ENCODE measurements at places on chromosomes 1 and 21. TPM values are rescaled to one million over a fixed set of nuclear protein-coding genes. Genes with fewer than 3 reads are reported as not detected.

GRCh38 chr1:60867782-60868181, 214.6 kb upstream of the NFIA start:
- H3K4me3 ChIP-seq, result no peak overlapping the region
- no peaks in the 10 kb centered on the region for H3K36me3 ChIP-seq
- no peak for DNase-seq
- peaks cover 1% of the 10 kb centered on the region for H3K27me3 ChIP-seq
- H3K27ac ChIP-seq, result no peak overlapping the region

GRCh38 chr21:28719723-28720122, 273.0 kb downstream of the LTN1 start:
- no peak overlapping the region for H3K27ac ChIP-seq
- H3K4me1 ChIP-seq, result no peaks in the 10 kb centered on the region
- H3K36me3 ChIP-seq, result no peaks in the 10 kb centered on the region
- DNase-seq, result no peak

DNA sequence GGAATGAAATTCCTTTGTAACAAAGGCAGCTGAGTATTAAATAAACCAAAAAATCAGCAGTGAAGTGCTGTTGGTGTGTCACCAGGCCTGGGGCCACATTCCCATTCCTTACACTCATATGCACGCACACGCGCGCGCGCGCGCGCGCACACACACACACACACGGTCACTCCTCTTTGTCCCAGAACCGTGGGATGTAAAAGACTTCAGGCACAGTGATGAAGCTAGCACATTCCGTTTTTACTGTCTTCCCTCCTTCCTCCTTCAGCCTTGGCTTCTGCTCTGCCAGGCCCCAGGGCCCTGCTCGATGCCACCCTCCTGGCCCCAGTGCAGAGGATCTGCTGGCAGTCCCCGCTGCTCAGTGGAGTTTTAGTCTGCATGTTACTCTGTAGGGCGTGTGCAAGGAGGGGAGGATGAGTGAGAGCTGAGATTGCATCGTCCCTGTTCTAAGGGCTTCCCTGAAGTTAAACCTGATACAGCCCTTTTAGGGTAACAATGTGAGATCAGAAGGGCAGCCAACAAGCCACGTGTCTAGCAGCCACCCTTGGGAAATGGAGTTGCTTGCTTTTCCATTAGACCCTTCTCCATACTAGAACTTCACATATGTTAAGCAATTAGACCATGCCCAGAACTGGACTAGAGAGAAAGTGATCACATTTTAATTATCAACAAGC, 71.7 kb upstream of the WDR26 start:
- no peak overlapping the region for H3K4me3 ChIP-seq
- H3K27me3 ChIP-seq, result no peaks in the 10 kb centered on the region
- no peaks in the 10 kb centered on the region for H3K36me3 ChIP-seq

Gene SYT14
- 16.7 TPM for total RNA-seq
